ENCODE measurements at places on chromosomes 16 and 17. TPM values are rescaled to one million over a fixed set of nuclear protein-coding genes. Genes with fewer than 3 reads are reported as not detected.

The RHBDF1 gene
- total RNA-seq, result 52.3 TPM

The NPW gene
- total RNA-seq, result not detected

The VASN gene
- 6.8 TPM for total RNA-seq

- no peak for ATAC-seq
Measured at GRCh38 chr17:15494821-15495220, 27.4 kb upstream of the CDRT4 start.

- ATAC-seq, result peak; percentile 1
Measured at GRCh38 chr16:15976225-15976812, 26.9 kb downstream of the ABCC1 start.

DNA sequence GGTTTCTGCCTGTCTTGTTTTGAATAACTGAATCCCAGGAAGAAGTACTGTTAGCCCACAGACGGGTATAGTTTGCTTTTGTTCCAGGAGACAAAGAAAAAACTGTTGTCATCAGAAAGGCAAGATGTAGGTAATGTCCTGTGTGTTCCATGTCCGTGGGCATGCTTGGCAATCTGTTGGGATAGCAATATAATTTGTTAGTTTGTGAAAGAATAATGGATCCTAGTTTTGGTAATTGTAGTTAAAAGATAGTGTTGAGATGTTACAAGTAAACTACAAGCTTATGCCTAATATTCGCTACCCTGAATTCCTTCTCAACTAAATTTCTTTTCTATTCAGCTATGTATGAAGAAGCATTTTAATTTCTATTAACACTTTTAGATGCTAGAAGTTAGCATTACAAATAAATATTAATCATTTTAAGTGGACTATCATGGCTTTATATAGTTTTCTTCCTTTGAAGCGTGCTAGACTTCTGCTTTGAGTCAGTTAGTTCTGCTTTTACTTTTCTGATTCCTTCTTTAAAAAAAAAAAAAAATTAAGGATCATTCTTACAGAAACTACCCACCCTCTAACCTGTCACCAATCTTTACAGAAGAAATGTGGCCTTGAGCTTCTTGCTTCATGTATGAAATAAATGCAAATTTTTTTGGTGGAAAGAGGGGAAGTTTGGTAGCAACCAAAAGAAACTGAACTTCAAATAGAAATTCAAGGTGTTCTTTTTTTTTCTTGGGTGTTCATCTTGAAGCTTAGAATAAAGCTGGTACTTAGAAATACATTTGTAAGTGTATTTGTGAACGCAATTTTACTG lies 2.4 kb downstream of the EVI2A start:
- ATAC-seq, result no peak

- no peak for ATAC-seq
Measured at GRCh38 chr17:8223356-8224126, 13.2 kb upstream of the AURKB start.

GRCh38 chr17:40103071-40103661 lies 2.8 kb upstream of the NR1D1 start:
- ATAC-seq, result no peak

DNA sequence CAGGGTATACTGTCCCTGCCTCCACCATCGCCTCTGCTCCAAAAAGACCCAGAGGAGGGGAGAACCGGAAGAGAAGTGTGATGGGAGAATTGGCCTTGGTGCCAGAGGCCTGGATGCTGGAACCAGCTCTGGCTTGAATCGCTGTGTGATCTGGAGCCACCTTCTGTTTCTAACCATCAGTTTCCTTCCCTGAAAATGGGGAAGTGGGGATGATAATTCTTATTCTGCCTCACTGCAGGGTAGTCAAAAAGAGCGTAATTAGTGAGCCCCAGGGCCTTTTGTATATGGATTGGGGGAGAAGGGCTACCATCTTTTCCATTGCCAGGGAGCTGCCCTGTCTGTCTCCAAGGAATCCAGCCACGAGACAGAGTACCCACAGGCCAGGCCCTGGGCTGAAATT lies 52.2 kb downstream of the CCT6B start:
- ATAC-seq, result no peak

DNA sequence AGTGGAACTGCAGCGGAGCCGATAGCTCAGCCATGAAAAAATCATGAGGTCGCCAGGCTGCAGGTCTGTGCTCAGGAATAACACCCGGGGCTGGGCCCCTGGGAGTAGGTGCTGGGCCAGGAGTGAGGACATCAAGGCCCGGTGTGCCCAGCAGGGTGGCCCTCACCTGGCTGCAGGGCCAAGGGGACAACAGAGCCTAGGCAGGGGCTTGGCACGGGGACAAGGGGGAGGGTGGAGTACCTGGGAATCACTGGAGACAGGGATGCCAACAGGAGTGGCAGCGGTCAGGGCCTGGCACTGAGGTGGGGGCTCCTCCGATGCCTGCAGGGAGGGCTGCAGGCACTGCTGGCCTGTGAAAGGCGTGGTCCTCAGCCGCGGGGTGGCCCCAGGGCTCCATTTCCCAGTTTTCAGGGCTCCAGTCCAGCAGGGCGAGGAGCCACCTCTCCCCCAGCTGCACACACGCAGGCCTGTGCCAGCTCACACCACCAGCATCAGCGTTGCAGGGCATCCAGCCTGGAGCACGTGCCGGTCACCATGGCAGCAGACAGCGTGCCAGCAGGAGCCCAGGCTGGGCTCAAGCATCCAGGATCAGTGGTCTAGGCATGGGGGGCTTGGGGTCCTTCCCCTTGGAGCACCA lies 4.7 kb upstream of the FSCN2 start:
- ATAC-seq, result no peak

DNA sequence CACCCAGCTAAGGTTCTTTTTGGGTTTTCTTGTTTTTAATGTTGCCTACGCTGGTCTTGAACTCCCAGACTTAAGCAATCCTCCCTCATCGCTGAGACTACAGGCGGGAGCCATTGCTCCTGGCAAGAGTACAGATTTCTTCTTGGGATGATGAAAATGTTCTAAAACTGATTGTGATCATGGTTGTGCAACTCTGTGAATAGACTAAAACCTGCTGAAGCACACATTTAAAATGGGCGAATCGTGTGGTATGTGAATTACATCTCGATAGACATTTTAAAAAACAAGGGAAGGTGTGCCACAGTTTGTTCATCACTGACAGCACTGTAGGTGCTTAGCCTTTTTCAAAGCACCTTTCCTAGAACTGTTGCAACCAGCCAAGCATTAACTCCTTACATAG lies 48.8 kb upstream of the CDH3 start:
- ATAC-seq, result no peak

DNA sequence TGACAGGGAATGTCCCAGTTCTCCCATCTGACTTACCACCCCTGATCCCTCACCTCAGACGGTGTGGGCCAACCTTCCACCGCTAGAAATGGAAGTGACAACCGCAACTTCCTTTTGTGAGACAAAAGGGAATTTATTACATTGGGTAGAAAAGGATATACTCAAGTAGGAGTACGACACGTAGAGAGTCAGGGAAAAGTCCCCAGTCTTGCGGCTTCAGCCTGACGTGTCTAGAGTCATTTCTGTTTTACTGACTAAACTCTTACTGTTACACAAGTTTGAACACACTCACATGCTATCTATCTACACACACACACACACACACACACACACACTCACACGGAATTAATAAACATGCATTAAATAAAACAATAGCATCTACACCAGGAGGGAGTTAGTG lies 178.9 kb downstream of the COPRS start:
- ATAC-seq, result no peak

GRCh38 chr17:45336390-45337182 lies 19.8 kb upstream of the MAP3K14 start:
- no peak for ATAC-seq

GRCh38 chr17:74691151-74691550 lies 21.6 kb downstream of the CD300LF start:
- ATAC-seq, result no peak

- no peak for ATAC-seq
Measured at GRCh38 chr17:44359458-44360143, 4.1 kb downstream of the FAM171A2 start.

DNA sequence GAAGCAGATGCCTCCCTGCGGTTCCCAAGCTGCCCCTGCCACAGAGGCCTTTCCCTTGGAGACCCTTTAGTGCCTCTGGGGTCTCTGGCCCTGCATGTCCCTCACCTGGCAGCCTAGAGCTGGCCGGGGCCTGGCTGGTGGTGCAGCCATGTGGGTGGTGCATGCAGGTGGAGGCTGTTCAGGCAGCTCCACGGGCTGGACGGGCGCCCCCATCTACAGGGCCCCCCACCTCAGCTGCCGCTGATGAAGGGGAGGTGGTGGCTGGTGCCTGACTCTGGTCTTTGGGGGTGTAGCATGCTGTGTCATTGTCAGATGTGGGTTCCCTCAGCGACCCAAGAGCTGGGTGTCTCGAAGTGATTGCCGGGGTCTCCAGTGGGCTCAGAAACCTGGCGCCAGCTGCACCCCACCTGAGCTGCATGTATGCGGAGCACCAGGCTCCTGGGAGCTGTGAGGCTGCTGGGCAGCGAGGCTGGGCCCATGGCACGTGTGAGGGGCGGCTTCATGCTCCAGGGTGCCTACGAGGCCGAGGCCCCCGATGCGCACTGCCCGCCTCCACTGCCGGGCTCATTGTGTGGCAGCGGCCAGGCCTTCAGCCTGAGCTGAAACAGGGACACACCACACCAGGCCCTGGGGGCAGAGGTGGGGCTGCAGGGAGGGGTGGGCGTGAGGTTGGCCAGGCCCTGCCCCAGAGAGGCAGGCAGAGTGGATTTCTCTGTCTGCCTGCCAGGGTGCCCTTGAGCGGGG lies 57.0 kb downstream of the BAIAP2 start:
- ATAC-seq, result no peak

DNA sequence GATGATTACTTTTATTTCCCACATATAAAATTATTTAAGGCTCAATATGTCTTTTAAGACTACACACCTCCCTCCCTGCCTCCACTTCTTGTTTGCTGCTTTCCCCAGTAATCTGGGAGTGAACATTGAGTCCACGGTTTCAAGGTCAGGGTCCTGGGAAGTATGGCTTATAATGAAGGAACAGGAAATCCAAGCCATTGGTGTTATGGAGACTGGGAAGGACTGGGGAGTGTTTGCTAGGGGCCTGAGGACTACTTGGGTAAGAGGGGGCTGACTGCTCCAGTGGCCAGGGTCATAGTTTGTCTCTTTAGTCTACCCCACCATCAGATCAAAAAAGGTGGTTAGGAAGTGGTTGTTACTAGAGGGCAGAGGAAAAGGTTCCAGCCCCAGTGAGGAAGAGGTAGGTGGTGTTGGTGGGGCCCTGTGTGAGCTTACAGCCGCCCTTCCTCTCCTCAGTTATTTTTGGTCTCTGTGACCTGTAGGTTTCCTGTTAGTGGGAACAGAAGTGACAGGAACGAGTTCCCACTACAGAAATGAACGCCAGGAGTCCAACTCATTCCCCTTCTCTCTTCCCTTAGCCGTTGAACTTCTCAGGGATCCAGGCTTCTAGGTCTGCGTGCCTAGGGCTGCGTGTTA lies 742 bp upstream of the SLC16A13 start:
- ATAC-seq, result peak; percentile 32

GRCh38 chr16:79535130-79535529 lies 65.4 kb downstream of the MAF start:
- ATAC-seq, result no peak

DNA sequence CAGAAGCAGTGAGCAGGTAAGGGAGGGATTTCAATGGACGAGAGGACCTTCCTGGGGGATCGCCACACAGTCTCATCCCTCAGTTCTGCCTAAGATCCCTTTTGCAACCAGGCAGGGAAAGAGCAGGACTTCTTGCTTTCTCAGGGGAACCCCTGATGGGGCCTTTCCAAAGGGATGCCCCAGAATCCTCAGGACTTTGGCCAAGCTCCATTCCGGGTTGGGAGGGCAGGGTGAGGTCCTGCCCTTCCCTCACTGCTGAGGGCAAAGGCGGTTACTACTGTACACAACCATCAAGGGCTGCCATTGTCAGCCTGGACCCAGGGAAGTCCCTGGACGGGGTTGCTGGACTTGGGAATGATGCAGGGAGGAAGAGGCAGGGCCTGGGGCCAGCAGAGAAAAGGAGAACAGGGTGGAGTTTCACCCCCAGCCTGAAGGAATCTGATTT lies 9.7 kb downstream of the PRR29 start:
- ATAC-seq, result no peak

GRCh38 chr17:73749337-73749823 lies 105.1 kb upstream of the SDK2 start:
- ATAC-seq, result no peak

DNA sequence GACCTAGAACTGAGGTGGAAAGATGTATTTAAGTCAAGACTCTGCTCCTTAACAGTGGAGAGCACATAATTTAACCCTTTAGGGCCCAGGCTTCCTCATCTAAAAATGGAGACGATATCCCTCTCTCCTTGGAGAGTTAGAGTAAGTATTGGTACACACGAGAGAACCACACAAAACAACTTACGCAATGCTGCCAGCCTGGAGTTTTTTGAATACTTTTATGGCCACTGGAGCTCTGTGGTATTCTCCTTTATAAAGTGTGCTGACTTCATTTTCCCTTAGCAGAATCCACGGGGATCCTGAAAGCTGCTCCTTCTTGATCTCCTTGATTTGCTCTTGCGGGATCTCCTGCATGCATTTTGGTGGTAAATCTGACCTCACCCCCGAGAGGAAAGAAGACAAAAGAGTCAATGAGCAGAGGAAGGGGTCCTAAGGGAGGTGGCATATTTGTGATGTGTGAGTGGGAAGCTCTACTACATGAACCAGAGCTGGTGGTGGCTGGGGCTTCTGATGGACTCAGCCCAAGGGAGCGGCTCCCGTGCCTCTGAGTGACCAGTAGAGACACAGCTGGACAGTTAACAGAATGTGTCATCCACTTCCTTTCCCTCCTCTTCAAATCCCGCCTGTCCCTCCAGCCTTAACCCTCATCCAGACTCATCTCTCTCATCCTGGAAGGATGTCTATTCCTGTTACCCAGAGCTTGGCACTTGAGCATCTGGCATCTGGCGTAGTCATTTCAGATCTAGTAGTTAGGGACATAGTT lies 9.4 kb downstream of the MLKL start:
- ATAC-seq, result no peak

- ATAC-seq, result no peak
Measured at GRCh38 chr16:12184419-12184917, 207.9 kb downstream of the SNX29 start.

DNA sequence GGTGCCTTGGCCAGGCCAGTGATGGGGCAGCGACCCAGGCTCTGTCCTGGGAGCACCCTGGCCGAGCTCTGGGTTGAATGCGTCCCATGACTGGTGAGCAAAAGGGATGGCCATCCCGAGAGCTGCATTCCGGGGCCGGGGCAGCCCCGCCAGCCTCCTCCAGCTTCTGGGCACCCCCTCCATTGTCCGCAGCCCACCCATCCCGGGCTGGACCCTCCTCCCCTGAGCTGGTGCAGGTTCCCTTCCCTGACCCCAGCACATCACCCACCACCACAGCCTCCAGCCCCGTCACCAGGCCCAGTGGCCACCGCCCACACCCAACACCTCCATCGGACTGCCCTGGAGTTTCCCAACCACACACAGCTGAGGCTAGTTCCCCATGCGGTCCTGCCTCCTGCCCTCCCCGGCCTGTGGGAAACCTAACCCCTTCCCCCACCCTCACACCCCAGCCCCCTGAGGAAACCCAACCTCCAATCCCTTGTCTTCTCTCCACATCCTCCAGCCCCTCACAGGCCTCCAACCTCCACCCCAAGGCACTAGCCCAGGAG lies 16.2 kb upstream of the PVALEF start:
- ATAC-seq, result no peak

DNA sequence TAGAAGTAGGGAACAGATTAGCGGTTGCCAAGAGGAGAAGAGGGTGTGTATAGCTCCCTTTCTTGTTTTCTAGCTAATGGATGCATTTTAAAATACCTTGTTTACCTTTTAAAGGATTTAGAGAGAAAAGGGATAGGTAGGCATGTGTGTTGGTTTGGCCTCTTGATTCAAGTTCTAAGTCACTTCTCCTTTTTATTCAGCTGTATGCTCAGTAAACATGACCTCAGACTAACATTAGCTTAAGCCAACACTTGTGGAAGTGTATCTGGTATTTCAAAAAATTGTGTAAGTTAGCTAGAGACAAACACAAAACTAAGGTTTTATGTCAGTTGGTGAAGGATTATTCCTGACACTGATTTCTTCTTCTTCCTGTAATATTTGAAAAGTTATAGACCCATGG lies 204.1 kb upstream of the NOG start:
- ATAC-seq, result no peak

Measured in gastroesophageal sphincter (tissue), 4 donors.